CD4-positive, alpha-beta T cell treated with Interleukin-2 at 100 ng/mL for 4 hours (primary cell): ENCODE measurements at places on chromosomes 1 and 21.

DNA sequence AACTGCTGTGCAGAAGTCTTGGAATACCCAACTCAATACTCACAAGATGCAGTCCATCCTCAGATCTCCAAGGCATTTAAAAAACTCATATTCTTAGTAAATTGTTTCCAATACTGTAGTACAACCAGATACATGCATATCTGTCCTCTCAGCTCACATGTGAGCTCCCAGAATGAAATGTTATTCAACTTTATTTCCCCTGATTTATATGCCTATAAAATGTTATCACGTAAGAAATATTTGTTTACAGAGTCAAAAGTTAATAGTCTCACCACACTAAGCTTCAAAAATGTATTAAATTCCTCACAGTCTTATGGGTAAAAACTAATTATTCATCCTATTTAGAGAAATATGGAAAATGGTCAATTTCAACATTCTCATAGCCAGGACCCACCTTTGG lies 56.6 kb downstream of the LTN1 start:
- DNase-seq = no peak

DNA sequence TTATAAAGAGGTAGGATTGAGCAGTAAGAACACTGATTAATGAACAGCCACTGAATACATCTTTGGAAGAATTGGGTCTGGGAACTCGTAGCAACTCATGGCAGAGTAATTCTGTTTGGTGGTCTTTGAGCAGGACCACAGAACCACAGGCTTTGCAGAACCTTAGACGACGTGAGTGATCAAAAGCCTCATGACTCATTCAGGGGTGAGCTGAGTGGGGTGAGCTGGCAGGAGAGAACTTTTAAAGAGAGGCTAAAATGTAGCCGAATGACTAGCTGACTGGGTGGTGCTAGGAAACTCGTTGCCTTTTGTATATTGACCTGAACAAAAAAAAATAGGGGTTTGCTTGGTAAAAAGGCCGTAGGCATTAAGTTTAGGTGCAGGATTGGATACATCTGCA lies 313.8 kb downstream of the TGFB2 start:
- DNase-seq = no peak

GRCh38 chr1:3373175-3373574 lies 81.3 kb upstream of the ARHGEF16 start:
- DNase-seq = no peak

- peak; percentile 12 for DNase-seq
Measured at GRCh38 chr21:31343680-31344480, at the start of gene TIAM1. TIAM1 (minus strand) TSS chr21:31344261; CDS start chr21:31266972, 77,289 bp downstream.

DNA sequence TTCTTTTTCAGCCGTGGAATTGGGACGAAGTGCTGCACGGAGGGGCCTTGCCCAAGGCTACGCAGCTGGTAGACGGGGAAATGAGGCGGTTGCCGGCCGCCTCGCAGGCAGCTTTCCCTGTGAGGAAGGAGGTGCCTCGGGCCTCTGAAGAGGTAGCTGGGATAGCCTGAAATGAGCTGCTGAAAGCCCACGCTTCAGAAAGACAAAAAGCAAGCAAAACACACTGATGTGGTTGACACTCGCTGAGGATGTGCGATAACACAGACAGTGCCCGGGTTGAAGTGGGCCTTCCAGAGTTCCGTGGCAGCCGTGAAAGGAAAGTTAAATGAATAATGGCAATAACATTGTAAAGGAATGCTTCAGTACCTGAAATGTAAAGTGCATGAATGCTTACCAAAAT lies 47.2 kb downstream of the S1PR1 start:
- peak; percentile 54 for DNase-seq

DNA sequence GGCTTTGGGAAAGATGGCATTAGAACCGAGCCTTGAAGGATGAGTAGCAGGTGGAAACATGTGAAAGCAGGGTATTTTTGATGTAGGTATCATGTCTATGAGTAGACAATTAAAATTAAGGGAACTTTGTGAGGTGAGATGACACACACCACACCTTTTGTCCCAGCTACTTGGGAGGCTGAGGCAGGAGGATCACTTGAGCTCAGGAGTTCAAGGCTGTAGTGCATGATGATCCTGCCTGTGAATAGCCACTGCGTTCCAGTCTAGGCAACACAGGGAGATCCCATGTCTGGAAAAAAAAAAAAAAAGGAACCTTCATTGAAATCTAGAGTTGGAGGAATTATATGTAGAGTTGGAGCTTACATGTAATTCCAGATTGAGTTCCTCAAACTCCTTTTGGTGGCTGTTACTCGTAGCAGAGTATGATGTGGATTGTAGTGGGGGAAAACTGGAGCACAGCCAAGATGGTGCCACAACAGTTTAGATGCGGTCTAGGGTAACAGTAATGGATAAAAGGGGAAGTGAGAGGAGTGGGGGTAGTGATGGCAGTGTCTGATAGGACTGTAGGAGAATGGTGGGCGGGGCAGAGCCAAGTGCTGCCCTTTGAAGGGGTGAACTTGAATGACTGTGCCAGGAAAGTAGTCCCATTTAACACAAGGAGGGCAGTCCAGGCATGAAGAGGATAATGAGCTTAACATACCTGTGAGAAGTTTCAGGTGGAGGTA lies 17.4 kb downstream of the AK4 start:
- DNase-seq = no peak

DNA sequence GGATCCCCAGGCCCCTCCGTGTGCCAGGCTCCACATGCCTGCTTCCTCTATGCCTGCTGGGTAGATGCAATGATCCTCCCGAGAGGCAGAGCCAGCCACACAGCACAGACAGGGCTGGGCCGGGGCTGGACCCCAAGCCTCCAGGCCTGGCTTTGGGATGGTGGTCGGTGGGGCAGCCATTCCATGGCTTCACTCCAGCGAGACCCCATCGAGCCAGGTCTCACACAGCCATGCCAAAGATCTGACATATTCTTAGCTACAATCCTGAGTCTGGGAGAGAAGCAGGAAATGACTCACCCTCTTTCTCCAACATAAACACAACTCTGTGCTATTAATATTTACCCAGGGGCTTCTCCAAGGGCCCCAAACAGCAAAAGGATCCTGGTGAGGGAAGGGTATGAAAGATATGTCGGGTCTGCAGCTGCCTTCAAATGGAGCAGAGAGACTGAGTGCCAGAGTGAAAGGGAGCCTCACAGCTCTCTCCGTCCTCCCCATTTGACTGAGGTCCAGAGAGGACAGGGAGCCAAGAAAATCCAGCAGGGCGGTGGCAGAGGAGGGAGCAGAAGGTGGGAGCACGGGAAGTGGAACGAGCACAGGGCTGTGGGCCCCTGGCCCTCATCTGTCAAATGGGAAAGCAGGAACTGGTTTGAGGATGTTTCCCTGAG lies 639.5 kb downstream of the MATN1 start:
- no peak for DNase-seq
